ENCODE measurements at places on chromosomes 6 and 20.

GRCh38 chr6:148177589-148178233 is 164.9 kb upstream of the SASH1 start:
- DNase-seq, result no peak

GRCh38 chr20:59346061-59346460 is 45.6 kb downstream of the EDN3 start:
- DNase-seq, result no peak

- no peak for DNase-seq
These were observed 484.9 kb upstream of the MAN1A1 start for GRCh38 chr6:119834418-119834817.

DNA sequence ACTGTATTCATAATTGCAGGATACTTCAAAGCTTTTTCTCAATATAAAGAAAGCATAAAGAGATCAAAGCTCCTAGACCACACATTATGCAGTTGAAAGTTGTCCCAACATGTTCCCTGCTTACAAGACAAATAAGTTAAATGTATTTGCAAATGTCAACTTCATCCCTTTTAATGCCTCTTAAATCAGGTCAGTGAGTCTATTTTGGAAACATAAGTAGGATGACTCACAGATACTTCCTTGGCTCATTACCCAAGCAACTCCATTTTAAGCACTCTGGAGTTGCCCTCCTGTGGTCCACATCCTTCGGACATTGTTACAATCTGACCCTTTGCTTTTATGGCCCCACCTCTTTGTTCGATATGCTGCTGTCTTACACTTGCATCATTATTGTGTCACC is 162.0 kb downstream of the FAXC start:
- DNase-seq, result no peak

GRCh38 chr20:50138120-50138478 is 15.4 kb downstream of the PEDS1 start:
- DNase-seq, result no peak

DNA sequence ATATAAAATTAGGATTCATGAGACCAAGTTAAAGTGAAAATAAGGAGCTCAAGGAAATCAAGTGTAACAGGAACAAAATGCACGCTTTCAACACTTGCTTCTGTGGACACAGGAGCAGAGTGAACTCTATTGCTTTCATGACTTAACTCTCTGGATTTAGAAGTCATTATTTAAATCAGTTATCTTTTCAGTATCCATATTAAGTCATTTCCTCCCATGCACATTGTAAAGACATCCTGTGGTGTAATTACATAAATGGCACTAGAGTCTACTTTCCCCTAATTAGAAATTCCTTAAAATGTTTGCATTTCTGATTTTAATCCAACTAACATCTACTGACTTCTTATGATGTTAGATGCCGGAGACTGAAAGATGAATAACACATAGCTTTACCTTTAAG is 88.0 kb downstream of the INSM1 start:
- no peak for DNase-seq

DNA sequence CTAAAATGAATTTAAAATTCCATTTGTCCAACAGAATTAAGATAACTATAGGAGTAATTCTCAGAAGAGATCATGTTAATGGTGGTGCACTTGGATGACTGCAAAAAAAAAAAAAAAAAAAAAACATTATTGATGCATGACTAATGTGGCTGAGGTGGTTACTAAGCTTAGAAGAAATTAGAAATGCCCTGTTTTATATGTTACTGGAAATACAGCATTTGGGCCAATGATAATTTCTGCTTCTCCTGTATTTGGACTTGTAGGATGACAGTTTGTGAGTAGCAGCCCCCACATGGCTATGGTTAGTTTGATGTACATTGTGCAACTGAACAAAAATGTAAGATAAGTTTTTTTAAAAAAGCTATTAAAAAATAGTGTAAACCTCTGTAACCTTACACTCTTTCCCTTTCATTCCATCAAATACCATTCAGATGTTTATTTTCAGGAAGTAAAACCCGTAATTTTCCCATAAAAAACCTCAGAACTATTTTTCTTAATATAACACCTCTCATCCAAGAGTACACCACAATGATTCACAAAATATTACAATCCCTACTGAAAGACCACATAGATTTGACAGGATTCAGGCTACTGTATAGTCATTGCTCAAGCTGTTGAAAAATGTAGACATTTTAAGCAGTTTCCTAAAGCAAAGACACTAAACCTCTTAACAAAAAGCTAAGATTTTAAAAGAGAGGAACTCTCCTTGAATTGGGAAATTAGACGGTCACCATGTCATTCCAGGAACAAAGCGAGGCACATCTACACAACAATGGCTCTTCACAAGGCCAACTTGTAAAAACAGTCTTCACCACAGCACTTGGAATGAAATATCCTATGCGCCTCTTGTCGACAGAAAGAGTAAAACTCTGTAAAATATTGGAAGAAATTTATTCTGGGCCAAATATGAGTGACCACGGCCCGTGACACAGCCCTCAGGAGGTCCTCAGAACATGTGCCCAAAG is 83.0 kb downstream of the WDR27 start:
- no peak for DNase-seq

DNA sequence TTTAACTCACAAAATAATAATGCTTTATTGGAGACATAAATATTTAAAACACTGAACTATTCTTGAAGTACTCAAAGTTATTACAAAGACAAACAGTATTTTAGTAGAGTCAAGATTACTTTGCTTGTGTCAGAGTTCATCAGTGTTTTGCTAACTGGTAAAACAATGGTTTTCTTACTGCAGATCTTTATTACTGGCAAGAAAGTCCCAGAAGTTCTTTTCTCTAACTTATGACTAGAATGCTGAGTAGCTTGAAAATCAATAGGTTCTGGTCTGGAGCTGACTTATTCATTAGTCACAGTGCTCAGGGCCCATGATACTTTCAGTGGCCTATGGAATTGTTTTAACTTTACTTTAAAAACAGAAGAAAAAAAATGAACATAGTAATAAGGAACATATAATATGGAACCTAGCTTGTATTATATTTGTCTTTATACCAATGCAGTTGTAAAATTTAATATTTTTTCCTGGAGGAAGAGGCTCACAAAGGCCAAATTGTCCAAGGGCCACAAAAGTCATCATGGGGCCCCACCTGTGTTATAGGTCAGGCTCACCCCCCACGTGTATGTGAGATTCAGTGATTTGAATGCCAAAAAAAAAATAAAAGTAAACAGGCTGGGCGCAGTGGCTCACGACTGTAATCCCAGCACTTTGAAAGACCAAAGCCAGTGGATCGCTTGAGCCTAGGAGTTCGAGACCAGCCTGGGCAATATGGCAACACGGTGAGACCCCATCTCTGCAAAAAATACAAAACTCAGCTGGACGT is 53.3 kb downstream of the PLEKHG1 start:
- no peak for DNase-seq

DNA sequence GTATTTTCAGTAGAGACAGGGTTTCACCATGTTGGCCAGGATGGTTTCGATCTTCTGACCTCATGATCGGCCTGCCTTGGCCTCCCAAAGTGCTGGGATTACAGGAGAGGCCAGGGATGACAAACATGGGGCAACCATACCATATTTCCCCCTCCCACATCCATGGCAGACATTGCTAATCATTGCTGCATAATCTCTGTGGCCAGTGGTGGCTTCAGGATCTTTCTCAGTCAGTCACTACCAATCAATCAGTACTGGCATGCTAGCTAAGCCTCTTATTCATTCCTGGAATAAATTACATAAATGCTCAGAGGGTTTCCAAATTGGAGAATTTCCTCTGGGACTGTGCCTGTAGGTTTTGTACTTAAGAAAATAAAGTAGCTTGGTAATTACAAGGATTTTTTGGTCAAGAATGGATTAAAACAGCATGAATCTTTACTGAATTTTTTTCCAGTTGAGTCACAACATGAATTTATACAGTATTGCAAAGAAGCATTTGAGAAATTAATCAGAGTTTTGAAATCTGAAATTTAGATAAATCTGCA is 138.1 kb downstream of the FNDC1 start:
- DNase-seq, result no peak

DNA sequence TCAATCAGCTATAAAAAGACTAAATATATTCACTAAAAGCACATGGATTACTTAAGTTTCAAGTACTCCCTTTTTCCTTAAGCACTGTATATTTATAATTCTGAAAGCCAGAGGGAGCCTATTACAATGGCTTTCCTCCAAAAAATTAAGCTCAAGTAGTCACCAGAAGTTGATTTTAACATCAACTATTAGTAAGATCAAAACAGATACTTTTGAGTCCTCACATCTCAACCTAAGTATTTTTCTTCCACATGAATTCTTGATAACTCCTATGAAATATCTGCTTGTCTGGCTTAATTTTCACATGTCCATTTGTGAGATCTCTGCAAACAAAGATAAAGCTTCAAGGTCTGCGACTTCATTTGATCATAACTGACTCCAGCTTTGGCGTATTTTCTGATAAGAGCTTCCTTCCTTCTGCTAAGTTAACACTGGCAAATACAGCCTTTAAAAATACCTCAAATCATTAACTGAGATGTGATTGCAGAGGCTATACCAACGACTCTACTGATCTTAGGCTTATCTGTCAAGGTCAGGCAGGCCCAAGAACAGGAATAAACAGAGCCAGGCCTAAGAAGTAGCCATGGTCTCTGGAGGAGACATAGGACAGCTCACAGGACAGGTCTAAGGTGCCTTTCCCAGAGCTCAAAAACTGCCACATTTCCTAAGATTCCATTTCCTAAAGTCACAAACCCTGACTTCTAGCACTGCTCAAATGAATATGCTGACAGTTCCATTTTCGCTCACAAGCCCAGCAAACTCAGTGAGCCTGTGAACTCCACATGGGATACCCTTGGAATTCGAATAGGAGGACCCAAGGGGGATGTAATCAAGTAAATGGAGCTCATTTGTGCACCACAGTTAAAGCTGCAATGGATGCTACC is 10.0 kb downstream of the SNX5 start:
- no peak for DNase-seq
